ENCODE measurements at places on chromosomes 3 and 15.

DNA sequence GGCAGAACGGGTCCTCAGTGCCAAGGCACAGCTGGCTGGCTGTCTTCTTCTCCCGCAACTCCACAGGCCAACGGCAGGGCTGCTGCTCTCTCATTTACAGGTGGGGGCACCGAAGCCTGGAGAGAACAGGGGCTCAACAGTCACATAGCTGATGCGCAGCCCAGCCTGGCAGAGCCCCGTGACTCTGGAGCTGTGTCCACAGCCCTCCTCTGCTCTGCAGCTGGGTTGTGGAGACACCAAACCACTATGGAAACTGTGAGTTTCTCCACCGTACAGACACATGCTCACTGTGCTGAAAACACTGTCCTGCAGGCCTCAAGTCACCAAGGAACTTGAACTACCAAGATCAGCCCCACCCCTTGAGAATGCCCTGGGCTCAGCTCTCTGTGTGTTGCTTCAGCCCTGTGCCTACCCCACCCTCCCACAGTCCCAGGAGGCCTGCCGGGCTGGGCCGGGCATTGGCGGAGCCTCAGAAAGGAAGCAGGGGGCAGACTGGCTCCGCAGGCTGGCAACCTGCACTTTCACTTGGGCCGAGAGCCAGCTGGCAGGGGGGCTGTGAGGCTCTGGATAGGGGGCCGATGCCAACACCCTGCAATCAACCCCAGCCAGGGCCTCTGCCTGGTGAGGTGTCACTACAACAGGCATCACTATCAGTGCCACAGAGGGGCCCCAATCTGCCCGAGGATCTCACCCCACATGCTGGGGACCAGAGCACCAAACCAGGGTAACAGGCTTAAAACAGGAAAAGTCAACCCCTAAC, 113.7 kb upstream of the RPL32 start:
- no peak for DNase-seq

- no peak for DNase-seq
These were observed 109.6 kb upstream of the UMPS start for GRCh38 chr3:124620600-124621063.

GRCh38 chr3:67450153-67450552, 204.3 kb downstream of the SUCLG2 start:
- DNase-seq = no peak

GRCh38 chr15:58505581-58505980, 73.8 kb downstream of the LIPC start:
- DNase-seq = no peak

DNA sequence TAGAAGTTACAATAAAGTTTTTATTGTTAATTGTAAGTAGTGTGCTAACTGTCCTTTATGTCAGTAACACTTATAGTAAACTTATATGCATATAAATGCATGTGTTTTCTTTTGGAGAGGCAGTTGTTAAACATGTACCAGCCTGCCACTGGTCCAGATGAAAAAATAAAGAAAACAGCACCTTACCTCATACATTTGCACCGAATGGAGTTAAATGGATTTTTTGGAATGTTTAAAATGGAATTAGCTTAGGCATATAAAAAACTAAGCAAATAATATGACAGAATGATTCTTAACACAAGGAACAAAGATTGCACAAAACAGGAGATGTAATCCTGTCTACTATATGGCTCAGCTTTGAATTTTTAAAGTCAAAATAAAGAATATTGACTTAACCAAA, 50.2 kb upstream of the ALDH1A3 start:
- no peak for DNase-seq

DNA sequence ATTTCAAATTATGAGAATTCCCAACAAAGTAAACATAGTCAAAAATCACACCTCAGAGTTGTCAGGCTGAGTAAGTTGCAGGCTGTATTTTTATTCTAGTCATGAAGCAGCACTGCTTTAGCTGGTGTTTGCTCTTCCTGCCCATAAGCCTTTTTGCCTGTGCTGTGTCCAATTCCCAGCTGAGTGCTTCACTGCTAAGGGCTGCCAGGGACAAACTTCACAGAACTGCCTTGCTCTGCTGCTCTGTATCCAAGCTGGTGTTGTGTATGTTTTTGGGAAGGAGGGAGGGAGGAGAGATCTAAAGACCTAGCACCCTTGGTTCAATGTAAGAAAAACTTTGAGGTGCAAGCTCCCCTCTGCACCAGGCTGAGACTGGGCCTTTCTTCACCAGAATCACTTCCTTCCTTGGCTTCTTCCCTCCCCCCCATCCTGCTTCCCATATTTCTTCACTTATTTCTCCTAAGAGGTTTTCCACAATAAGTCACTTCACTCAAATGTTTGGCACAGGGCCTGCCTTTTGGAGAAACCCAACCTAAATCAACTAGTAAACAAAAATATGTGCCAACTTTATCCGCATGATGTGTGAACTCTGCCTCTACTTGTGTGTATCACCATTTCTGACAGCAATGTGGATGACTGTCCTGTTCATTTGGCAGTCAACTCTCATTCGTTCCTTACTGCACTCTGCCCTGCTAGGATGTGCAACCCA, 156.1 kb downstream of the TBL1XR1 start:
- DNase-seq = no peak

DNA sequence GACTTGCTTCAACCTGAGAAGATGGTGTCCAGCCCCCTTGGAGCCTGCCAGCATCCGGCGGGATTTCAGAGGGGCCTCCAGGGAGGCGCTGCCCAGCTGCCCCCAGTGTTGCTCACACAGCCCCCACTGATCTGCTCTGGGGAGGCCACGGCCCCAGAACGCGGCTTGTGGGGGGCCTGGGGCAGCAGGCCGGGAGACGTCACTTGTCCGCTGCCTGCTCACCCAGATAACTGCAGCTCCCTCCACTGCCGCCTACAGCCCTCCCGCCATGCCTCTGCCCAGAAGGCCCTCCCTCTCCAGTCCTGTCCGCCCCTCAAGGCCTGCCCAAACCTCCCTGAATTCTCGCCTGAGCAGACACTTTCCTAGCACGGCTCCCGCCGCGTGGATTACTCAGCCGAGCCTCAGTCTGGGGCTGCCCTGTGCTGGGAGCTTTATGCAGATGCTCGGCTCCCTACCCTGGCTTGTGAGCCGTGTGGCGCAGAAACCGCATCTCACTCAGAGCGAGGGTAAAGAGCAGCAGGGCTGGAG, 17.2 kb upstream of the ADIPOQ start:
- DNase-seq = no peak

GRCh38 chr3:125186261-125186787, 26.2 kb downstream of the SLC12A8 start:
- no peak for DNase-seq

GRCh38 chr3:49222002-49222401, 50.6 kb downstream of the KLHDC8B start:
- DNase-seq = no peak

DNA sequence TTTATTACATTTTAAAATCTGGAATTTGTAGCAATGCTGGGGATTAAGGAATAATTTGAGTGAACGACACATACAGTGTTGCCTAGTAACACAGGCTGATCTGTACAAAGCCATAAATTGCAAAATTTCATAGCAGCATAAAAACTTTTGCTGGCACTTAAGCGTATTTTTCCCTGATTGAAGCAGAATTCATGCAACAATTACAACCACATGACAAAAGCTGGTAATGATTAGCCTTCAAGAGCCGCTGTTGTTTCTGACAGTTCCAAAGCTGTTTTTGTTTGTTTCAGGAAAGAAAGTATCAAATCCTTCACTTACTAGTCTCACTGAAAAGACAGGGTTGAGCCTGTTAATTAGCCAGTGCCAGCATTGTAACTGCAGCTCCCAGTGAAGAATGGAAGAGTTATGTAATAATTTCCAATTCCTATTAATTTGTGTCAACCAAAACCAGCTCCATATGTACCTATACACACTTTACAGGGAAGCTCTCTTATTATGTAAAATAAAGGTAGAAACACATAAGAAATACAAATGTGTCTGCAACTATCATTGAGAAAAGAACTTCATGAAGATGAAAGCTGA, 60.7 kb downstream of the AGTR1 start:
- DNase-seq = no peak

DNA sequence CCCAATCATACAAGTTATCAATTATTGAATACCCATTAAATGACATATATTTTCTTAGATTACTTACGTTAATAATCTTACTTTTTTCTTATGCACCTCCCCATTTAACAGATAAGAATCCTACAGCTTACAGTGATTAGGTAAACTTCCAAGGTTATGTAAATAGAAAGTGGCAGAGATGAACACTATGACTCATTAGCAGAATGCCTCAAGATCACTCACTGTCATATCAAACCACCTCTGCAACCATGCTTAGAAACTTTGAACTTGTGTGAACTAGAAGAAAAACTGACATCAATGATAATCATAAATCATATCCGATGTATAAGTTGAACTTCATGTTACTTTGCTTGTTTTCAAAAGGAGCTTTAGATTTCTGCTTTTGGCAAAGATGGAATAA, 911.6 kb upstream of the ARPP21 start:
- no peak for DNase-seq

- DNase-seq = no peak
These were observed 77.3 kb downstream of the ETFA start for GRCh38 chr15:76233921-76234320.
